ENCODE measurements at places on chromosomes 2 and 18. TPM values are rescaled to one million over a fixed set of nuclear protein-coding genes. Genes with fewer than 3 reads are reported as not detected.
A peak's percentile ranks its signal among the peaks of the same experiment; 100 is the strongest.

Gene GALNT14
- total RNA-seq, result 1.4 TPM

Gene ZNF396
- total RNA-seq, result 0.13 TPM

Gene IL37
- total RNA-seq, result not detected

Gene CYP26B1
- 0.32 TPM for total RNA-seq

Gene MPHOSPH10
- total RNA-seq, result 18.8 TPM

Gene POLE4
- total RNA-seq, result 20.6 TPM

DNA sequence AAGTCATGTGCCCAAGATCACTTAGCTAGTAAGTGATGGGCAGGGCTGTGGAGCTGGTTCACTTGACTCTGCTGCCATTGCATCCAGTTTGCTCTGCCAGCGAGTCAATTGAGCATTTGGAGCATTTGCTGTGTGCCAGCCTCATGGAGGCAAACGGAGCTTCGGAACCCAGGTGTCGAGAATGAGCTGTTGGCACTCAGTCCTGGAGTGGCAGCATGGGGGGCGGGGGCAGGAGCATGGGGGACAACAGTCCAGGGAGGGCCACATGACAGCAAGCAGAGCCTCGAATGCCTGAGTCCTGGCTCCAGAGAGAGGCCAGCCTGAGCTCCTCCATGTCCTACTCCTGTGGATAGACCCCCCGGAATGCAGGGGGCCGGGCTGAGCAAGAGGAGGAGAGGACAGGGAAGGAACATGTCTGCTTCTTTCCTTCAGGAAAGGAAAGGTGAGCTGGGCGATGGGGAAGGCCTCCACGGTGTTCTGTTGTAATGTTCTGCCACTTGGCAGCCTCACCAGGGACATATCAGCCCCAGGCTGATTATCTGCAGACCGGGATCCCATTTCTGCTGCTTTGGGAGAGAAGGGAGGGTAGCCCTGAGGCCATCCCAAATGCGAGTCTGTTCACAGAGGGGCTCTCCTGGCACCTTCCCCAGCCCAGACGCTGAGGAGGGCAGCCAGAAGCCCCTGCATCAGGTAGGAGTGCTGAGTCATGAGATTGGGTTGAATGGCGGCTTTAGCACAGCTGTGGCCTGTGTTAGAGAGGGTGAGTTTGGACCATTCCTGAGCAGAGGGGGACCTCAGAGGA lies 59.6 kb downstream of the HPCAL1 start:
- H3K36me3 ChIP-seq, result no peaks in the 10 kb centered on the region
- no peak overlapping the region for H3K27ac ChIP-seq
- H3K27me3 ChIP-seq, result no peaks in the 10 kb centered on the region
- DNase-seq, result no peak
- H3K4me1 ChIP-seq, result no peaks in the 10 kb centered on the region

DNA sequence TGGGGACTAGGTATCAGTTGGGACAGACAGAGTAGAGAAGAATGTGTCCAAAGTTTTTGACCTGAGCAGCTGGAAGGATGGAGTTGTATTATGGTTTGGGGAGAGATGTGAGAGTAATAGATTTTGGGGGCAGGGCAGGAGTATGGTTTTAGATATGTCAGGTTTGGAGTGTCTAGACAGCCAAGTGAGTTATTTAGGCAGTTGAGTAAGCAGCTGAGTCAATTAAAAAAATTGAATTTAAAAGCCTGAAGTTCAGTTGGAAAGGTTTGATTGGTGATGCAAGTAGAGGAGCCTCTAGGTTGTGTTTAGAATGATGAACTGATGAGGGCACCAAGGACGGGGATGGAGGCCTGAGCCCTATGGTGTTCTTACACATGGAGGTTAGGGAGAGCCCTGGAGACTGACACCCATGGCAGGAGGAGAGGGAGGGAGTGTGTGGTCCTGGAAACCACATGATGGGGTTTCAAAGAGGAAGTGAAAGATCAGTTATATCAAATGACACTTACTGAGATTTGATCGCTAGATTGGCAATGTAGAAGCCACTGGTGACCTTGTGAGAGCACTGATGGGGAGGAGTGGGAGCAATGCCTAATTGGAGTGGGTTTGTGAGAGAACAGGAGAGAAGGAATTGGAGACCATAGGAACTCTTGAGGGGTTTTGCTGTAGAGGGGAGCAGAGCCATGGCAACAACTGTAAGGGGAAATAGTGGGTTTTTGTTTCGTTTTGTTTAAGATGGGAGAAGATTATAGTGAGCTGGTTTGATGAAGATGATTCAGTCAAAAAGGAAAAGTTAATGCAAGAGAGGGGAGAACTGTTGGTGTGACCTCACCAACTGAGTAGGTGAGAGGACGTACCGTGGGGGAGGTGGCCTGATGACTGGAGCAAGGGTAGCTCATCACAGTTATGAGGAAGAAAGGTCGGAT lies 10.3 kb downstream of the ITGA6 start:
- no peaks in the 10 kb centered on the region for H3K36me3 ChIP-seq
- peaks cover 44% of the 10 kb centered on the region for H3K4me1 ChIP-seq
- peak; percentile 40 for DNase-seq
- no peak overlapping the region for H3K4me3 ChIP-seq
- H3K27me3 ChIP-seq, result no peaks in the 10 kb centered on the region

DNA sequence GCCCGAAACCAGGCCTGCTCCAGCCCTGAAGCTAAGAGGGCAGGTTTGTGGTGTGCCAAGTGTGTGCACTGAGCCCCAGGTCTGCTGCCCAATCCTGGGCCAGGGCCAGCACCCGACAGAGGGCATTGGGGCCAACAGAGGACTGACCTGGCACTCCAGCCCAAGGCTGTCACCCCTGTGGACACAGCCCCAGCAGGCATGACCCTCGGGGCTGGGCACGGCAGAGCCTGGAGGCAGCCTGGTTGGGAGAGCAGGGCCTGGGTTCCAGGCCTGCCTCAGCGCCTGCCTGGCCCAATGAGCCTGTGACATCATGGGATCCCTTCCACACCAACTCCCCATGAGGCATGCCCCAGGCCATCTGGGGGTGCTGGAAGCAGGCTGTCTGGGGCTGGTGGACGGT lies 10.8 kb upstream of the SNED1 start:
- DNase-seq, result no peak
- H3K36me3 ChIP-seq, result no peaks in the 10 kb centered on the region
- no peaks in the 10 kb centered on the region for H3K27me3 ChIP-seq

DNA sequence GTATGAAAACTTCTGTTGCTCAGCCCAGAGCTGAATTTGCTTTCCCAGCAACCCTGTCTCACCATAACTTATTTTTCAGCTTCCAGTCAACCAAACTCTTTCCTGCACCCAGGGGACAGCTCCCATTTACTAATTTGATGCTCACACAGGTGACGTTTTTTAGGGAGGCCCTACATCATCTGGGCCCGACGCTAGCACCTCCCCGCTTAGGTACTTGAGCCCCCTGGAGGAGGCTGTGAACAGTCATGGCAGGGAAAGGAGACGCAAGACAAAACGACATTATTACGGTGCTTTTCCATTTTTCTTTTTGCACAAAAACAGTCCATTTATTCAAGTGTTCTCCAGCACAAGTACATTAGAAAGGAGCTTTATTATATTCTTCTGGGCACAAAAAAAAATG lies 59.2 kb upstream of the POMC start:
- no peak for DNase-seq
- peaks cover 5% of the 10 kb centered on the region for H3K4me1 ChIP-seq
- no peaks in the 10 kb centered on the region for H3K36me3 ChIP-seq

GRCh38 chr18:6004119-6004518 lies 108.8 kb upstream of the TMEM200C start:
- H3K4me3 ChIP-seq, result no peak overlapping the region
- H3K4me1 ChIP-seq, result no peaks in the 10 kb centered on the region
- no peaks in the 10 kb centered on the region for H3K27me3 ChIP-seq
- H3K36me3 ChIP-seq, result no peaks in the 10 kb centered on the region
- no peak overlapping the region for H3K27ac ChIP-seq

GRCh38 chr2:112055730-112056625 lies 909 bp downstream of the TMEM87B start:
- peaks cover 6% of the 10 kb centered on the region for H3K36me3 ChIP-seq
- H3K4me1 ChIP-seq, result peaks cover 20% of the 10 kb centered on the region
- H3K27me3 ChIP-seq, result no peaks in the 10 kb centered on the region
- DNase-seq, result peak; percentile 95
- H3K4me3 ChIP-seq, result peak overlapping the region; percentile 86
- H3K27ac ChIP-seq, result peak overlapping the region; percentile 92

- no peaks in the 10 kb centered on the region for H3K27me3 ChIP-seq
- no peak overlapping the region for H3K27ac ChIP-seq
- DNase-seq, result no peak
- 0 out of 2 replicates have a peak, but pooled peaks cover 4% of the 10 kb centered on the region for H3K4me1 ChIP-seq
Measured at GRCh38 chr2:220476877-220477276, 849.4 kb downstream of the SLC4A3 start.

- no peaks in the 10 kb centered on the region for H3K27me3 ChIP-seq
- DNase-seq, result no peak
- no peak overlapping the region for H3K4me3 ChIP-seq
- no peak overlapping the region for H3K27ac ChIP-seq
- H3K36me3 ChIP-seq, result no peaks in the 10 kb centered on the region
- no peaks in the 10 kb centered on the region for H3K4me1 ChIP-seq
Measured at GRCh38 chr2:128793404-128793803, 474.7 kb upstream of the HS6ST1 start.

GRCh38 chr2:201152999-201153815 lies 29.7 kb upstream of the CASP10 start:
- peaks cover 30% of the 10 kb centered on the region for H3K36me3 ChIP-seq
- H3K4me1 ChIP-seq, result peaks cover 41% of the 10 kb centered on the region
- H3K4me3 ChIP-seq, result no peak overlapping the region
- H3K27me3 ChIP-seq, result no peaks in the 10 kb centered on the region
- H3K27ac ChIP-seq, result peak overlapping the region; percentile 91

GRCh38 chr18:75923169-75923568 lies 495.7 kb upstream of the SMIM21 start:
- no peaks in the 10 kb centered on the region for H3K27me3 ChIP-seq
- H3K4me3 ChIP-seq, result no peak overlapping the region
- H3K36me3 ChIP-seq, result no peaks in the 10 kb centered on the region
- no peaks in the 10 kb centered on the region for H3K4me1 ChIP-seq
- DNase-seq, result peak; percentile 66
- no peak overlapping the region for H3K27ac ChIP-seq

DNA sequence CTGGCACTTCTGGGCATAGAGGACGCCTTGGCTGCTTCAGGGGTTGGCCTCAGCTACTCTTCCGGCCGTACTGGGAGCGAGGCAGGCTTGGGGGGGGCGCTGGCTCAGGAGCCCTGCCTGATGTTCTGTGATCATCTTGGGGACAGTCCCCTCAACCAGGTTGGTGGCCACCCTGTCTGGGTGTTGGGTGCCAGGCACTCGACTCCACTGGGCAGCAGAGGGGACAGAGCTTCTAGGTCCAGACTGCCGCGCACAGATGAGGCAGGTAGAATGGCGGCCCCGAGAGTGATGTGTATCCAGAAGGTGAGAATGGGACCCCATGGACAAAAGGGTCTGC lies 84.9 kb downstream of the ASB1 start:
- no peaks in the 10 kb centered on the region for H3K36me3 ChIP-seq
- H3K4me3 ChIP-seq, result no peak overlapping the region
- DNase-seq, result no peak
- no peak overlapping the region for H3K27ac ChIP-seq

- H3K36me3 ChIP-seq, result no peaks in the 10 kb centered on the region
- H3K27ac ChIP-seq, result no peak overlapping the region
- peaks cover 39% of the 10 kb centered on the region for H3K27me3 ChIP-seq
- no peaks in the 10 kb centered on the region for H3K4me1 ChIP-seq
- DNase-seq, result no peak
Measured at GRCh38 chr2:102425441-102426132, 2.6 kb downstream of the IL18RAP start.

DNA sequence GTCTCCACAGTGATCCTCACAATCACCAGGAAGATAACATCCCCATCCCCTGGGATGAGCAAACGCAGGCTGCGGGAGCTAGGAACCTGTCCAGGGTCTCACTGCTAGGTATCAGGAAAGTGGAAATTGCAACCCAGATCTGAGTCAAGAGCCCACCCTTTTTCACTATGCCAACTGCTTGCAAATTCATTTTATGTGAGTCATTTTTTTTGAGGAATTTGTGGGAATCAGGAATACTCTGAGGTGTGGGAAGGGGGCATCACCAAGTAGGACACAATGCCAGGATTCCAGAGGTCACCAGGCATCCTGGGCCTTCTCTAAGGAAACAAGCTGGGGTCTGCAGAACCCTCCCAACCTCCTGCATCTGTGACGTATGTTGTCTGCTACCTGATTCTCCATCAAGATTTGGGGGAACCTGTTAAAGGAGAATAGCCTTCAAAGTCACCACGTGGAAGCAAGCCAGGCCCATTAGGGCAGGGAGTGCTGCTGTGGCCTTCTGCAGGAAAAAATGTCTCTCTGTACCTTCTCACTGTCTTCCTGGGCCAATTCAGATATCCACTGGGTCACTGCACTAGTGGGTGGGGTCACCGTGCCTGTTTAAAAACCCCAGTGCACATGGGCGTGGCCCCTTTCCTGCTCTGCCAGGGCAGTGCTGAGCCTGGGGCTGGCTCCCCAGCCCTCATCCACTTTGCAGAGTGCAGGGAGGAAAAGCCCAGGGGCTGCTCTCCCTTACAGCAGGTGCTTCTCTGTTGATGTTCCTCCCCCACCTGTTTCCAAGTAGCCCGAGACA lies 50.2 kb downstream of the MCFD2 start:
- no peak overlapping the region for H3K4me3 ChIP-seq
- H3K36me3 ChIP-seq, result no peaks in the 10 kb centered on the region
- no peak overlapping the region for H3K27ac ChIP-seq
- H3K4me1 ChIP-seq, result peaks cover 14% of the 10 kb centered on the region
- no peaks in the 10 kb centered on the region for H3K27me3 ChIP-seq

- DNase-seq, result peak; percentile 36
- no peaks in the 10 kb centered on the region for H3K27me3 ChIP-seq
- 0 out of 2 replicates have a peak, but pooled peaks cover 6% of the 10 kb centered on the region for H3K4me1 ChIP-seq
- H3K27ac ChIP-seq, result no peak overlapping the region
Measured at GRCh38 chr2:160940699-160941098, 219.5 kb upstream of the TANK start.

GRCh38 chr2:11495844-11496681 lies 30.1 kb upstream of the E2F6 start:
- no peaks in the 10 kb centered on the region for H3K4me1 ChIP-seq
- H3K27ac ChIP-seq, result no peak overlapping the region
- no peak overlapping the region for H3K4me3 ChIP-seq

- H3K27me3 ChIP-seq, result no peaks in the 10 kb centered on the region
- no peaks in the 10 kb centered on the region for H3K36me3 ChIP-seq
- H3K4me3 ChIP-seq, result no peak overlapping the region
- peaks cover 20% of the 10 kb centered on the region for H3K4me1 ChIP-seq
Measured at GRCh38 chr2:47354013-47354847, 48.7 kb upstream of the MSH2 start.

- H3K4me3 ChIP-seq, result no peak overlapping the region
- peak; percentile 58 for DNase-seq
- no peak overlapping the region for H3K27ac ChIP-seq
- H3K4me1 ChIP-seq, result no peaks in the 10 kb centered on the region
- no peaks in the 10 kb centered on the region for H3K36me3 ChIP-seq
Measured at GRCh38 chr2:102708847-102709559, 52.8 kb upstream of the TMEM182 start.

- DNase-seq, result no peak
- H3K27me3 ChIP-seq, result no peaks in the 10 kb centered on the region
- H3K4me1 ChIP-seq, result no peaks in the 10 kb centered on the region
- H3K4me3 ChIP-seq, result no peak overlapping the region
- no peaks in the 10 kb centered on the region for H3K36me3 ChIP-seq
Measured at GRCh38 chr18:38074298-38074876, 508.8 kb upstream of the CELF4 start.

Data from GM23248 (cell line).